Activated CD8-positive, alpha-beta memory T cell treated with anti-CD3 and anti-CD28 coated beads, Interleukin-2, amount 50 U/mL, for 48 hours (primary cell): ENCODE measurements at places on chromosomes 16 and 17.

DNA sequence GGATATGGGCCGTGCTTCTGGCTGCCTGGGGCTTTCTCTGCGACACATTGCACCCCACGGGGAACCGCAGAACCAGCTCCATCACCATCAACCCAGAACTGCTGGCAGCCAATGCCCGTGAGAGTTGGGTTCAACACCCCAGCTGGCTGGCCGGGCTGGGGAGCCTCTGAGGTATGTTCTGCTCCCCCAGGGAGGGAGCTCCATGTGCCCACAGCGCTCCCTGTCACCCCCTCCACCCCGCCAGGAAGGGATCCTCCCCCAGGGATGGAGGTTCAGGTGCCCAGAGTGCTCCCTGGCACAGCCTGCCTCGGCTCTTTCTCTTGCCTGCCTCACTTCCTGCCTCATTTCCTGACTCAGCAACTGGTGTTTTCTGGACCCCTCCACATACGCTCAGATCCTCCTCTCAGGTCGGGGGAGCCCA lies 24.2 kb upstream of the MPRIP start:
- DNase-seq, result no peak

- no peak for DNase-seq
Observed at GRCh38 chr17:62778990-62779681, 29.0 kb downstream of the MARCHF10 start.

DNA sequence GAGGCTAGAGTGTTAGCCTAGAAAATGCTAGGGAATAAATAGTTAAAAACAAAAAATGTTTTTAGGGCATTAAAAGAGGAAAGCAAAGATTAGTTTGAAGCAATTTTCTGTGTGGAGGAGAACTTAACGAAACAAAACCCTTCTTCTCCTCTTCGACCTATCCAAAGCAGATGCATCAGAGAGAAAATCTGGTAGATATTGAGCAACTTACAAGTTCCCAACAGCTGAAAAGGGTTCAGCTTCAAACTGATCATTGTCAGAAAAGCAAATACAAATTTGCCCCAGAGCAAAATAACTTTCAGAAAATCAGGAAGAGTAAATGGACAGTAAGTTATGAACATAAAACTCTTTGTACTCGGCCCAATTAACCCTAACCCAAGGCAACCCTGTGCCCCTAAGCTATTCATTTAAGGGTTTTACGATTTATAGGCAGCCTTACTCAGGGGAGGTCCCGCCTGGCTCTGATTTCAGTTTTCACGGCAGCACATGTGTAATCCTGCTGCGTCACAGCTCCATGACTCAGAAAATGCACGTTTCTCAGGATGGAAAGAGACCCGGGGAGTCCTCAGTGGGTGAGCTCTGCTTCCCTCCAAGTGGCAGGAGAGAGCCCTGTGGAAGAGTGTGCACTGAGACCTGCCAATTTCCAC lies 405.7 kb upstream of the SALL1 start:
- DNase-seq, result no peak

- DNase-seq, result no peak
Observed at GRCh38 chr17:18954321-18954720, 2.4 kb downstream of the SLC5A10 start.

DNA sequence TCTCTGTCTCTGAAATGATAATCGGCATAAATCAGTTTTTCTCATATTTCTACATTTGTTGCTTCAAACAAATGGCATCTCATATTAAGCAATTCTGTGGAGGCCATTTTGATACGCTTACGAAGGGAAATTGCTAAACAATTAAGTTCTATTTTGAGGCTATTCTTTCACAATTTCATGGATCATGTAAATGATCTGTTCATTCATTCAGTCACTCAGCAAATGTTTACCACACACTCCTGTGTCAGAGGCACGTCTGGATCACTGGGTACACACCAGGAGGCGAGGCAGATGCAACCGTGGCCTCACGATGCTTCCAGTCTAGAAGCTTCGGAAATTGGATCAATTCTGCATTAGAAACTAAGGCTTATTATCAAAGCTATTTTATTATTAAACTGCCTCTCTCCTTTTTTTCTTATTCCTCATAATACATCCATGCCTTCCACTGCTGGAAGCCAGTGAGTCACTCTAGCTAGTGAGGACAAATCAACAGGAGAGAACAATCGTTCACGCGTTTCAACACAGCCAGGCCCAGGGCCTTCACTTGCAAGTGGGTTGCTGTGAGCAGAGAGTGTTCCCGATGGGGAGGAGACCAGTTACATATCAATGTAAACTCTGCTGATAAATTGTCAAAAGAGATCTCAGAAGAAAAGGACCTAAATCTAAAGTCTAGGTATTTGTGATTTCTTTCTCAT lies 11.3 kb upstream of the SLC39A11 start:
- no peak for DNase-seq

DNA sequence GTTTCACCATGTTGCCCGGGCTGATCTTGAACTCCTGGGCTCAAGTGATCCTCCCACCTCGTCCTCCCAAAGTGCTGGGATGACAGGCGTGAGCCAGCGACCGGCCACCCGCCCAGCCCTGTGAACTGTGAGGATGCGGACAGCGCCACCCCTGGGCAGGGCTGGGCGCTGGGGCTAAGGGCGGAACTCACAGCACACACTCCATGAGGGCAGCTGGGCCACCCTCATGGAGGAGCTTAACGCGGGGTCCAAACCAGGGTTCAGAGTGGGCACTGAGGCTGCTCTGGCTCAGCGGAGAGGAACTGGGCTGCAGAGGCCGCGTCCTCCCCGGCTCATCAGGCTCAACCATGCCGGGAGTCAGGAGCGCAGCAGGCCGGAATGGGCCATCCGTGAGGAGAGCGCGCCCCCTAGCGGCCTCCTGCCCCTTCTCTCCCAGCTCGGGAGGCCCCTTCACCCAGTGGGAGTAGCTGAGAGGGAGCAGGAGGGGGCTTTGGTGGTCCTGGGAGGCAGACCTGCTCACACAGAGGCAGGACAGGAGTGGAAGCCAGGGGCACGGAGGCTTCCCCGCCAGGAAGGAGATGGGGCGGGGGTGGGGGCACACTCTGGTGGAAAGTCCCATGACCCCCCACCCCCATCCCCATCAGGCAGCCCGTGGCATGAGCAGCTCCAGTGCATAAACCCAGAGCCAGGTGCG lies 13.8 kb downstream of the CORO7 start:
- peak; percentile 92 for DNase-seq

DNA sequence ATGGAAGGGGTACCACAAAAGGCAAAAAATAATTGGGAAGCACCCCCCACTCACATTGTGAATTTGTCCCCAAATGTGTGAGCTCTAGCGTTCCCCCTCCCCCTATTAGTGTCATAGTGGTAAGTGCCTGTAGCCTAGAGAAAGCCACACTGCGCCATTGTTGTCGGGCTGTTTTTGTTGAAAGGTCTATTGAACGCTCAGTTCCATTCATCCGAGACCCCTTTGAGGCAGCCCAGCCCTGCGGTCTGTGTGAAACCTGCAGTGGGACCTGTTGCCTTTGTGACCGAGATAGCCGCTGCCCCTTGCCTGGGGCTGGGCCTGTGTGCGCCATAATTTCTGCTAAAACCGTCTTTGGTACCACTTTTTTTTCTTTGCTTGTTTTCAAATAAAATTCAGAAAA lies 3.0 kb downstream of the JPT2 start:
- DNase-seq, result no peak

GRCh38 chr17:37568350-37569053 lies 40.7 kb downstream of the SYNRG start:
- DNase-seq, result no peak

- DNase-seq, result no peak
Observed at GRCh38 chr16:50625374-50625773, 55.7 kb downstream of the SNX20 start.
